RWPE1 (cell line): ENCODE measurements at places on chromosomes 2 and 18.
A peak's percentile ranks its signal among the peaks of the same experiment; 100 is the strongest.

DNA sequence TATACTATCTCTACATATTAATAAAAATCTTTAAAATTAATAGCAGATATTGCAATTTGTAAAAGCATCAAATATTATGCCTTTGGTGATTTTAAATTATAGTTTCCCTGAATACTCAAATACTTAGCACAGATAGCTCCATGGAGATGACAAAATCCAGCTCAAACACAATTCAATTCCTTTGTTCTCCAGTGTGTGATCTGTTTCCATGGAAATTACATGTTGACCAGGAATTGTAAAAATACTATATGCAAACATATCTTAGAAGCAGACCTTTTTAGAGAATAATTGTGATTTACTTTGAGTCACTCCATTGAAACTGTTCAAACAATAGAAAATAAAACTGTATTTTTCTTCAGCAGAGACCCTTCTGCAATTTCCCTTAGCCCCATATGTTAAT, 68.3 kb downstream of the FAM161A start:
- no peak for DNase-seq

DNA sequence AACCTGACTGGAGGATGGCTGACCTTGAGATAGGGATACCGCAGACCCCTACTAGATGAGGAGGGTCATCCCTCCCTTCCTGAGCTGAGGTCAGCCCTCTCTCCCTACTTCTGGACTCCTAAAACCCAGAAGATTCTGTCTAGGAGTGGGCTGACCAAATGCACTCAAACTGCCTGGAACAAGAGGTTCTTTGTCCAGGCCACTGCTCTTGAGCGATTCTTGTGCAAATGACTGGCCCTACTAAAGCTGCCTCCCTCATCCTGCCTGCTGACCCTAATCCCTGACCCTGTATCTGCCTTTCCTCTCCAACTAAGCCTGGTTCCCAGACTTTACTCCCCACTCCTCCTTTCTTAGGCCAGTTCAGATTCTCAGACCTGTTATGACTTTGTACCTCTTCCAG, 56.2 kb downstream of the EFR3B start:
- DNase-seq, result no peak

- DNase-seq, result no peak
These were observed 104.6 kb downstream of the RTN4 start for GRCh38 chr2:54945391-54946219.

DNA sequence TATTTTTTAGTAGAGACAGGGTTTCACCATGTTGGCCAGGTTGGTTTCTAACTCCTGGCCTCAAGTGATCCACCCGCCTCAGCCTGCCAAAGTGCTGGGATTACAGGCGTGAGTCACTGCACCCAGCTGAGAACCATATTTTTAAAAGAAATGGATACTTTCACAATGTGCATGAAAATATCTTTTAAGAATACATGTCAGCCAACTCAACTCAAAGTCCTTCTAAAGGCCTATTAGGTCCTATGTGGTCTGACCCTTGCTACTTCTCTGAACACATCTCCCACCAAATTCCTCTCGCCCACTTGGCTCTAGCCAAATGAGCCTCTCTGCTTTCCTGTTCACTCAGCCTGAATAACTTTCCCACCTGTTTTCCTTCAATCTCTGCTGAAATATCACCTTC, 119.6 kb downstream of the MTX2 start:
- DNase-seq, result no peak

DNA sequence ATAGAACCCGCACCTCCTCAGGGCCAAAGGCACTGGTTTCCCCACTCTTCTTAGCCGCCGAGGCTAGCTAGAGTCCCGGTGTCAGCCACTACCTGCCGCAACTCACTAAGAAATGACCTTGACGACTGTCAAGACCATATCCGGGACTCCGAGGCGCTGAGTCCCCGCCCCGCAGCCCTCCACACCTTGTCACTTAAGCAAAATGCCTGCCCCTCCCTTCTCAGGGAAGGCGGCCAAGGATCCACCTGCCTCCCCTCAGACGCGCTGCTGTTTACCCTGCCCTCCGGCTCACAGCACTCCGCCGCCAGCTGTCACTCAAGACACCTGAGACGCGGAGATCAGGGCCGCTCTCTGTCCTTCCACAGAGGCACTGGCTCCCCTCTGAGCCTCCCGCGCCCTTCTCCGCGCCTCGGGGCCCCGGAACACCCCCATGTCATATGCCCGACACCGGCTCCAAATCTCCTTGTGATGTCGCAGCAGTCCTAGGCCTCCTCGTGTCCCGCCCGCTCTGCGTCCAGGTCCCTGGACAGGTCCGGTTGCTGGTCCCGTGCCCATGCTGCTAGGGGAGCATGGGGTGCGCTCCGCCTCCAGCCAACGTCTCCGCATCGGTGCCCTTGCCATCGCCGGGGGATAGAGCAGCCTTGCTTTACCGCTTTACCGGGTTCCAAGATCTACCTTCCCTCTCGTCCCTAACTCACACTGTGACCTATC, 32.5 kb upstream of the REG3G start:
- peak; percentile 10 for DNase-seq

- no peak for DNase-seq
These were observed 20.3 kb upstream of the REG3G start for GRCh38 chr2:79005216-79005615.

GRCh38 chr2:71129902-71130151, 202 bp downstream of the MCEE start:
- peak; percentile 56 for DNase-seq
